SJSA1 (cell line): ENCODE measurements at places on chromosomes 16 and 17. TPM values are rescaled to one million over a fixed set of nuclear protein-coding genes. Genes with fewer than 3 reads are reported as not detected.

- DNase-seq = peak; percentile 35
- H3K27me3 ChIP-seq = peaks cover 12% of the 10 kb centered on the region; the same call in 1 of the 2 replicates
- H3K27ac ChIP-seq = no peak overlapping the region
- H3K36me3 ChIP-seq = no peaks in the 10 kb centered on the region
- no peak overlapping the region for H3K4me3 ChIP-seq
Measured at GRCh38 chr16:22683258-22683657, 130.7 kb upstream of the HS3ST2 start.

- no peak for DNase-seq
- no peaks in the 10 kb centered on the region for H3K27me3 ChIP-seq
- H3K4me1 ChIP-seq = peaks cover 4% of the 10 kb centered on the region; the same call in 1 of the 2 replicates
- H3K4me3 ChIP-seq = no peak overlapping the region
- no peak overlapping the region for H3K27ac ChIP-seq
Measured at GRCh38 chr17:10149573-10150399, 48.6 kb downstream of the GAS7 start.

C17orf50 gene
- total RNA-seq = not detected in 2 replicates

SLC16A13 gene
- total RNA-seq = not detected in 2 replicates

HIGD1B gene
- total RNA-seq = not detected in 2 replicates

DNA sequence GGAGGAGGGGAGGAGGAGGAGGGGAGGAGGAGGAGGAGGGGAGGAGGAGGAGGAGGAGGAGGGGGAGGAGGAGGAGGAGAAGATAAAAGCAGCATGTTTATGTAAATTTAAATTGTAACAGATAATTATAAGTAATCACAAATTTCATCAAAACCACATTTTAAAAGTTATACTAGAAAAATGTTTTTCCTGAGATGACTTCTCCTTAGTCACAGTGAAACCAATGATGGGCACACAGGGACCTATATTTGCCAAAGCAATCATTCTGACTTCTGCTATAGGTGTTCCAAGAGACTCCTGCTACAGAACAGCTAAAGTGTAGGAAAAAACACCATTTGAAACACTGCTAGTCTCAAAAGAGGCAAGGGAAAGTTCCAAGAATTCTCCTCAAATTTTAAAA, 66.4 kb downstream of the CEP95 start:
- H3K36me3 ChIP-seq = peaks cover 79% of the 10 kb centered on the region
- no peaks in the 10 kb centered on the region for H3K27me3 ChIP-seq
- peak overlapping the region; percentile 47 for H3K27ac ChIP-seq
- no peak overlapping the region for H3K4me3 ChIP-seq

DNA sequence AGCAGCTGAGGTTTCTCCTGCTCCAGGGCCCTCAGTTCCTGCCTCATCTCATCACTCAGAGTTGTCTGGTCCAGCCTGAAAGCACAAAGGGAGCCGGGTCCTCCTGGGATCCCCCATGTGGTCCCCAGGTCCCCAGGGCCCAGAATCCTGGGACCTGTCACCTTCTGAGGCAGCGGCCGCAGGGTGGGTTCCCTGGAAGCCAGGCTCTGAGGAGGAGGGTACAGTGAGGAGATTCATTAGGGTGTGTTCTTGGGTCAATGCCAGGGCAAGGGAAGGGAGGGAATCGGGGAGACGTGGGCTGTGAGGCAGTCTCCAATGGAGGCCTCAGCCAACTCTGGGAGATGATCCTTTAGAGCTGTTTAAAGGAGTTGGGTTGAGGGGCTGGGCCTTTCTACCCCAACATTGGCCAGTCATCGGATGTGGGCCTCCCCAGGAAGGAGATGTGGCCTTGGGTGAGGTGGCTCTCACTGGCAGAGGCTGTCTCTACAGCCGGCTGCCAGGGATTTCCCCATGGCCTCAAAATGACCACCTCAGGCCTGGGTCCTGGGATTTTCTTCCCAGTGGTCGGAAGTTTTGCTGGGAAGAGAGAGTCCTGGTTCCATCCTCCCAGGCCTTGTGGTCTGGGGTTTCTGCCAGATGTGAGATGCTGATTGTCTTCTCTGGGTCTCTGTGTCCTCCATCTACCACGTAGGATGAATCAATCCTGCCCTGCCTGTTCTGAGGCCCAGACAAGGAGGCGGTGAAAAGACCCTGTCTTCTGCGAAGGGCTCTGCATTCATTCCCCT, 47.3 kb downstream of the NLRP1 start:
- no peaks in the 10 kb centered on the region for H3K36me3 ChIP-seq
- no peak for DNase-seq
- no peaks in the 10 kb centered on the region for H3K4me1 ChIP-seq
- H3K27me3 ChIP-seq = no peaks in the 10 kb centered on the region
- no peak overlapping the region for H3K4me3 ChIP-seq
- no peak overlapping the region for H3K27ac ChIP-seq
